ENCODE measurements at places on chromosomes 11 and 22.

- DNase-seq: no peak
Observed at GRCh38 chr22:31618471-31619176, 43.4 kb downstream of the PISD start.

- no peak for DNase-seq
Observed at GRCh38 chr22:37916311-37916710, 10.2 kb downstream of the MICALL1 start.

DNA sequence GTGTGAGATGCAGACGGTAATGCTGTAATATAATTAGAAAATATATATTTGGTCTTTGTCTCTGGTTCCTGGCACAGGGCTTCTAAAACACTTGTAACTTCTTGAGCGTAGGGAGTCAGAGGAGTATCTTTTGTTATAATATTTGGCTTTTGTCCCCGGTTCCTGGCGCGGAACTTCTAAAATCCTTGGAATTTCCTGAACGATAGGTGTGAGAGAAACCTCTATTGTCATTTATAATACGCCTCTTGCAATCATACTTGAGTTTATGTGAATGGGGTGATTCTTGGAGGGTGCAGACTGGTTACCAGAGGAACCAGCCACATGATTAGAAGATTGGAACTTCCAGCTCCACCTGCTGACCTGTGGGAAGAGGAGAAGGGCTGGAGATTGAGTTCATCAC, 54.1 kb upstream of the ZBED5 start:
- DNase-seq: no peak

DNA sequence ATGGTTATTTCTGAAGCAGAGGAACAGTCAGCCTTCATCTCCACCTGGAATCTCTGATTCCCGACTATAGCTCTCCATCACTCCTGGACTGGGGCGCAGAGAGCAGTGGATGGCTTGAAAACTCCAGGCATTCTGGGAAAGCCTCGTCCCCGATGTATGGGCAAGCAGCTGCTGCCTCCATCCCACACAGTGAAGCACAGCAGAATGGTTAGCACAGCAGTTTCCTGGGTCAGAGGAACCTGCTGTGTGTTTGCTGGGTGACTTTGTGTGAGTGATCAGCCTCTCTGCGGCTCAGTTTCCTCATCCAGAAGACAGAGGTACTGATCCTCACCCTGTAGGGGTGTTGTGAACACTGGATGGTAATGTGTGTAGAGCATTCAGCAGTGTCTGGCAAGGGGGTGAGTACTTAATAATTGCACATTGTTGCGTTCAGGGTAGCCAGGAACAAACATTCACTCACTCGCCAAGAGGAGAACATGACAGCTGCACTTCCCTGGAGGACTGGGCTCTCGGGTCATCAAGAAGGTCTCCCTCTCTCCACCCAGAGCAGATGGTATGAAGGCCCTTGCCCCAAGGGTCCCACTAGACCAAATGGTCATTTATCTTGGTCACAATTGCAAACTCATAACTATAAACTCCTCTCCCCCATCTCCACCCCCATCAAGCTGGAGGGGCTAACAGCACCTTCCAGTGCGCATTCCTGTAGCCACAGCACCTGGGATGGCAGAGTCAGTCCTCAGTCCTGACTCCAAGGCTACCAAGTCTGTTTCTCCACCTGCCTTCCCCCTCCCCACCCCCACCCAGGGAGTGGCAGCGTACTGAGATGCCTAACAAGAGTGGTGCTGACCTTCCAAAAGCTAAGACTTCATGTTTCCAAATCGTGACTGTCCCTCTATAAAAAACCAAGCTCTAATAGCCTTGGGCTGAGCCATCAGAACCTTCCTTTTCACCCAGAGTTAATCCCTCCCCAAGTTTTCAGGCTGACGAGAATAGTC, 1.5 kb upstream of the CHST1 start:
- no peak for DNase-seq

GRCh38 chr11:119519796-119520195, 96.8 kb upstream of the THY1 start:
- no peak for DNase-seq

DNA sequence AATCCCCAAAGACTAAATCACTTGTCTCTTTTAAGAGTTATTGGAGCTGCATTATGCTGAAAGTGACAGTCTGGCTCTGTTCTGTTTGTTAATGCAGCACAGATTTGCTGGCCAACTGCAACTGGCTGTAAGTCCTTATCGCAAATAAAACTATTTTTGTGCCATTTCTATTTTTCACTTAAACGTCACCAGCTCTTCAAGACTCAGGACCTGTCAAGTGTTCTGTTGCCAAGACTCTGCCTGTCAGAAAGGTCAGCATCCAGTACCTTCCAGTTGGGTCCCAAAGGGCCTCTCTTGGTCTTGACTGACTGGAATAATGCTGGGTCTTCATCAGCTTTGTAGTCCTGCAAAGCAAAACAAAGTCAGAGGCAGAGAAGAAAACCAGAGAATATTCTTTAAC, 45.6 kb downstream of the PITPNB start:
- DNase-seq: no peak

DNA sequence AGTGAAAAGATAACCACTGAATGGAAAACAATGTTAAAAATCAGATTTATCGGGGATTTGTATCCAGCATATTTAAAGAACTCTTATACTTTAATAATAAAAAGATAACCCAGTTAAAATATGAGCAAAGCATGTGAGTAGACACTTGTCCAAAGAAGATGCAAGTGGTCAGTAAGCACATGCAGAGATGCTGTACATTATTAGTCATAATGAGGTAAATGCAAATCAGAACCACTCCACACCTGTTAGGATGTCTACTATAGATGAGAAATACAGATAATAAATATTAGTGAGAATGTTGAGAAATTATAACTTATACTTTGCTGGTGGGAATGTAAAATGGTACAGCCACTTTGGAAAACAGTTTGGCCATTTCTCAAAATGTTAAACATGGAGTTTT, 28.0 kb downstream of the QSER1 start:
- DNase-seq: no peak

DNA sequence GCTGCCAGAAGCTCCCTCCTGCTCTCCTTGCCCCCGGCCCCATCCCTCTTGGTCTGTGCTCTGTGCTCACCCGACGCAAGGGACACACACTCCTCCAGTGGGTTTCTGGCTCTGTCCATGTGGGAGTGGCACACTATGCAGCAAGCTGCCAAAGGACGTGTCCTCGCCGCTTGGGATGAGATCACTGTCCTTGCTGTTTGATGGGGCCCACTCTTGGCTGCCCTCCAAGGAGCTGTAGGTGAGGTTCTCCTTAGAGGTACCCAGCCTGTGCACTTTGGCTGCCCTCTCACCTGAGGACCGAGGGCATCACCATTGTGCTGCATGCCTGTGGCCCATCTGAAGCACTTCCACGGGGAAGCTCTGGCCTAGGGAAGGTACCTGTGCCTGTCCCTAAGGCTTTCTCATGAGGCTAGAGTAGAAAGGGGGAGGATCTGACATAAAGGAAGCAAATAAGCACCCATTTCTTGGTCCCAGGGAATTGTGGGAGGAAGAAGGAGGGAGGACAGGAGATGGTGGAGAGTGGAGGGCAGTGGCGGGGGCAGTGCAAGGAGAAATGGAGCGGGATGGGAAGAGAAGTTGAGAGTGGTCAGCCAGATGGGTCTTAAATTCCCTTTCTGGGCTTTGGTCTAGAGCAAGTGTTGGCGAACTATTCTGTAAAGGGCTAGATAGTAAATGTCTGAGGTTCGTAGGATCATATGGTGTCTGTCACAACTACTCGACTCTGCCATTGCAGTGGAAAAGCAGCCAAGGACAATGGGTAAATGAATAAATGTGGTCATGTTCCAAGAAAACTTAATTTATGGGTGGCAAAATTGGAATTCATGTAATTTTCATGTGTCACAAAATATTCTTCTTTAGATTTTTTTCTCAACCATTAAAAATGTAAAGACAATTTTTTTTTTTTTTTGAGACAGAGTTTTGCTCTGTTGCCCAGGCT, 47.0 kb upstream of the AMPD3 start:
- no peak for DNase-seq

- DNase-seq: no peak
Observed at GRCh38 chr11:69525516-69526452, 44.3 kb downstream of the LINC01488 start.

DNA sequence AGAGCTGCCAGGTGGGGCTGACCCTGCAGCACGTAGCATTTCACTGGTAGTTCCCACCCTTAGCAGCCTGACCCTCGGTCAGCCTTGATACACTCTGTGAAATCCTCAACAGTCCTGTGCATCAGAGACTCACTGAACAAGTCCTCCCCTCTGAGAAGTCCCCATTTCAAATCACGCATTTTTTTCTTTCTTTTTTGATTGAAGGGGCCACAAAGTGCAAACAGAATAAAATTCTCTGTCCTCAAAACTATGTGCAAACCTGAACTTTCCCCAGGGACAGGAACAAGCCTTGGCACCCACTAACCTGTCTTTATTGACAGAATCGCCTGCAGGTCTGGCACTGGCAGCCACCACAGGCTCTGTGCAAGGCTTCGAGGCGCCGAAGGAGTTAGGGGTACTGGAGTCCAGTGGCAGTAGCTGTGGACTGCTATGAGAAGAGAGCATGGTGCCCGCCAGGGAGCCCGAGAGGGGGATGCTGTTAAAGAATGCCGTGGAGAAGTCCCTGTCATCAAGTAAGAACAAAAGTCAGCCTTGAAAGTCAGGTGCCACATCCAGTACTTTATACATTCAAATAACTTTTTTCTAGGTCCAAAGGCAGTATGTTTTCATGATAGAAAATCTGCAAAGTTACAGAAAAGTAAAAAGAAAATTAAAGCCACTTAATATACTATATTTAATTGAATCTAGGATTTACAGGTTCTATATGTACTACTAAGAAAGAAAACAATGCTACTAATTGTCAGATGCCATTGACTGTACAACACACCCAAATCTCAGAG, 53.8 kb downstream of the HIRA start:
- no peak for DNase-seq

Data from NAMALWA (cell line).